Natural killer cell (primary cell): ENCODE measurements at places on chromosomes 3 and 15. TPM values are rescaled to one million over a fixed set of nuclear protein-coding genes. Genes with fewer than 3 reads are reported as not detected.

GREM1 gene
- not detected for total RNA-seq

TRAK1 gene
- 31.8 TPM for total RNA-seq

ZNF620 gene
- total RNA-seq, result 3.3 TPM

FOXB1 gene
- not detected for total RNA-seq

GOLGA8R gene
- total RNA-seq, result 126 TPM

ZNF80 gene
- total RNA-seq, result 0.48 TPM

UBE2Q2 gene
- total RNA-seq, result 39.5 TPM

AMIGO3 gene
- 1.9 TPM for total RNA-seq

ONECUT1 gene
- total RNA-seq, result not detected

MKRN2OS gene
- not detected for total RNA-seq

BCHE gene
- not detected for total RNA-seq
